Activated T-helper 1 cell treated with anti-CD3 and anti-CD28 coated beads, Interleukin-2, amount 50 U/mL, for 16 hours (primary cell): ENCODE measurements at places on chromosomes 12 and 14.

DNA sequence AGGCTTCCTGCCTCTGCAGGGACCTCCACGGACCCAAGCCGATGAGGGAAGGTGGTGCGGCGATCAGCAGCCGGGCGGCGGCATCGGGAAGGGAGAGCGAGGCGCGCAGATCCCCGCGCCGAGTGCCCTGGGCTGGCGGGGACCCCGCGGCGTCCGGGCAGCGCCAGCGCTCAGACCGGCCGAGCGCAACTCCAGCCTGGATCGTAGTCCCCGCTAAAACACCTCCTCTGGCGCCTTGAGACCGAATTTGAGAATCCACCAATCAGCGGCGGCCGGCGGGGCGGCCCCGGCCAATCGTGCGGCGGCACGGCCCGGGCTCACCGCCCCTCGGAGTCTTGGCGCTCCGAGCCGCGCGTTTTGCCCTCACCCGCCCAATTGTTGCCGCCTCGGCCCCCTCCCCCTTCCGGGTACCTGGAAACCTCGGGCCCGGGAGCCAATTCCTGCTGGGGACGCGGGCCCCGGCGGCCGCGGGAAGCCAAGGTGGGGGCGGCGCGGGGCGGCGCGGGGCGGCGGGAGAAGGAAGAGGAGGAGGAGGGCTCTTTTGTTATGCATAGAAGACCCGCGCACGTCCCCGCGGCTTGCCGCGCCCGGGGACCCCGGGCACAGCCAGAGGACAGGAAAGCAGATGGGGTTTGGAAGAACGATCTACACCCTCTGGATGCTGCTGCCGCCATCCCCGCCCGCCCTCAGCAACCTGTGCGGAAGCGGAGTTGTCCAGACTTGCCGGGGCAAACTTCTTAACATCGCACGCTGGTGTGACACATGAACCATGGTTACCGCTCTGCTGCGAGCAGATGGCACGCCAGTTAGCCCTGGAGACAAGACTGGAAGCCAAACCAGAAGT, at the start of gene E2F7:
Gene E2F7 (minus strand): TSS at position 209 of the 844 bp plus-strand sequence. CDS start 934 bp downstream, outside the sequence.
- DNase-seq = peak; percentile 71

DNA sequence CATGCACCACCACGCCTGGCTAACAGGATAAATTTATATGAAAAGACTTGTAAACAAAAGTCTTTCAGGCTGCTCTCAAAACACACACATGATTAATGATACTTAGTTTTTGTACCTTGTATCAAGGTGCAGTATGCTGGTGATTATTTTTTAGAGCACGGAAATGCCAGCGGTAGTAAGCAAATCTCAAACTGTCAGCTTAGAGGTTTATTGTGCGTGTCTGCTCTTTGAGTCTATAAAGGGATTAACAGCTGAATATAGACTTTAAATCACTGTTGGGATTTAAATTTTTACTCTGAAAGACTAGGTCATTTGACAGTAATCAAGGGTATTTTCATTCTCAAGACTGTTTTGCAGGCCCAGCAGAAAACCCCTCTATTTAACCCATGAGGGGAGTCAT, 50.5 kb downstream of the PLEKHA5 start:
- DNase-seq = no peak

- no peak for DNase-seq
Measured at GRCh38 chr14:90398841-90399540, 2.2 kb downstream of the CALM1 start.

GRCh38 chr12:62762645-62763044, 172.3 kb downstream of the PPM1H start:
- no peak for DNase-seq

DNA sequence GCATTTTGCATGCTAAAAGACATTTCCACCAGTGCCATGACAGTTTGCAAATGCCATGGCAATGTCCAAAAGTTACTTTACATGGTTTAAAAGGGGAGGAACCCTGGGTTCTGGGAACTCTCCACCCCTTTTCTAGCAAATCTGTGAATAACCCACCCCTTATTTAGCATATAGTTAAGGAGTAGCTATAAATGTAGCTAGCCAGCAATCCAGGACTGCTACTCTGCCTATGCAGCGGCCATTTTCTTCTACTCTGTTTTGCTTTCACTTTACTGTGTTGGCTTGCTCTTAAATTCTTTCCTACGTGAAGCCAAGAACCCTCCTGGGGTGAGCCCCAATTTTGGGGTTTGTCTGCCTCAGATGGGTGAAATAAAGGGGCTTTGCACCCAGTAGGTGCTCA, 141.0 kb downstream of the PTPN11 start:
- DNase-seq = no peak

DNA sequence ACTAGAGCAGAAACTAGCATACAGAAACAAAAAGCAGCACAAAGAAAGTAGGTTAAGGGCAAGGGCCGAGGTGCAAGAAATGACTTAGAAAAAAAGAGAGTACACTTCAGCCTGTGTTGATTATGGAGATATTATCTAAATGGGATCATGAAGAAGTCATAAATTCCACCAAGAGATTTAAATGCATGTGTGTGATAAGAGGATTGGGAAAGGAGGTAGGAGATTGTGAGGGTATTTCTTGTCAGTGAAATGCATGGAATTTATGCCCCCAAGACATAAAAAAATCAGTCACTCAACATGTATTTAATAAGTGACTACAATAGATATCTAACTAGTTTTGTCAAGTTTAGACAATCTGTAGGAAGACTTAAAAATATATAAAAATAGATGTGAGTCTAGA, 976.2 kb upstream of the LRFN5 start:
- DNase-seq = no peak

GRCh38 chr12:93922583-93923006, 225.8 kb upstream of the PLXNC1 start:
- DNase-seq = no peak

- no peak for DNase-seq
Measured at GRCh38 chr14:60681271-60681670, 32.0 kb upstream of the SIX1 start.

DNA sequence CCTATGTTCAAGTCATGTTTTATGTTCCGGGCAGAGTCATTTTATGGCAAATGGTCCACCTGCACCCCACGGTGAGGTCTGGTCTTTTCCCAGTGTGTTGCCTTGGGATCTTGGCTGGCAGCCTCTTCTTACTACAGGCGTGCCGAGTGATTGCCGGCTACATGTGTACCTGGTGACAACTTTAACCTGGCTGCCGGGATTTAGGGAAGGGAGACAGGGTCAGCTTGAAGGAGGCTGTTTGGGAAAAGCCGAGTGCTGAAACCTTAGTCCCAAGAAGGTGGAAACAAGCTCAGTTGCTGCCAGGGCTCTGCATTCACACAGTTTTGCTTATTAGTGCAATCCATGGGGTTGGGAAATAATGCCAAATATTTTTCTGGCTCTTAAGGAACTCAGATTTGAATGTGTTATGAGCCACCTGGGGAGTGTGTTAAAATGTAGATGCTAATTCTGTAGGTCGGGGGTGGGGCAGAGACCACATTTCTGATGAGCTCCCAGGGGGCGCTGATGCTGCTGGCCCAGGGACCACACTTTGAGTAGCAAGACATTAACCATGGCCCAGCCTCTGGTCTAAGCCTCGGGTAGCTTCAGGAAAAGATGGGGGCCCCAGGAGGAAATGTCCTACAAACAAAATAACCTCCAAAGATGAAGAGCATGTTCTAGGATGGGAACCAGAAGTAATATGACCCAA, 179.6 kb downstream of the TBX5 start:
- no peak for DNase-seq

DNA sequence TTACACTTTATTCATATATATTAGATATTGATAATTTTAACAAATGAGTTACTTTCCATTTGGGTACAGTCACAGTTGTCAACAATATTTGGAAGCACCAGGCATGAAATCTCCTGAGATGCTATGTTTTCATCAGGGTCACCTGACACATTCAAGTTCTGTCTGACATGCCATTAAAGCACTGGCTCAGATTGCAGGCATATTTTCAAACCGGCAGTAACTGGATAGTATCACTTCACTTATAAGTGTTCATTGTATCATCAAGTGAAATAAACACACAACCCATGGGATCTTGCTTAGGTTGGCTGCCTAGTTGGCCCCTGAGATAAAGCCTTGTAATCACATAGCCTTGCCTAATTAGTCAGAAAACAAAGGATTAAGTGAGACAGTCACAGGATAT, 4.8 kb downstream of the IFNG start:
- DNase-seq = no peak

- DNase-seq = no peak
Measured at GRCh38 chr14:29553427-29553826, 374.2 kb downstream of the PRKD1 start.

DNA sequence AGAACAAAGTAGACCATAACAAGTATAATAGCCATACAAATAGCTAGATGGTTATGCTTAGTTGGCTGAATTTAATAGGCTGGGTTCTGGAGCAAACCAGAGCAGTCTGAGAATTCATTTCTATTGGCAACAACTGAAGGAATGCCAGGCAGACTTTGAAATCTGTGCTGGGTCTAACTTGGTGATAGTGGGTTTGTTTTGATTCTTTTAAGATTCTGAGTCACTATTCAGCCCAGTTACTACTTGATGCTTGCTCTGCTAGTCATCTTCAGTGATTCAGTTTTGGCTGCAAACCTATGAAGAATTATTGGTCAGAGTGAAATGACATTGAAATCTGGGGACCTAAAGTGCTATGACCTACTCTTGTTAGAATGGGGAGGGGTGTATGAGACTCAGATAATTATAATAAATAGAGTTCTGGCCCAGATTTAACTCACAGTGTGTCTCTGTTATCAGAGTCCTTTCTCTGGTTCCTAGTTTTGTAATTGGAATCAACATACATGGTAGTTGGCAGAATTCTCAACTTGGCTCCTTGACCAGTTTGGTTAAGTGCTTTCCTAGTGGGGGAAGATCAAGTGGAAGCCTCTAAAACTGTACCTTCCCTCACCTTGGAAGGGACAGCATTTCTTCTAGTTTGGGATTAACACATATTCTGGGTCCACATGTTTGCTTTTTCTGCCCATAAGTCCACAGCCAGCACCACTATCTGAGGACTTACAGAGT, 43.5 kb downstream of the MNAT1 start:
- DNase-seq = no peak

DNA sequence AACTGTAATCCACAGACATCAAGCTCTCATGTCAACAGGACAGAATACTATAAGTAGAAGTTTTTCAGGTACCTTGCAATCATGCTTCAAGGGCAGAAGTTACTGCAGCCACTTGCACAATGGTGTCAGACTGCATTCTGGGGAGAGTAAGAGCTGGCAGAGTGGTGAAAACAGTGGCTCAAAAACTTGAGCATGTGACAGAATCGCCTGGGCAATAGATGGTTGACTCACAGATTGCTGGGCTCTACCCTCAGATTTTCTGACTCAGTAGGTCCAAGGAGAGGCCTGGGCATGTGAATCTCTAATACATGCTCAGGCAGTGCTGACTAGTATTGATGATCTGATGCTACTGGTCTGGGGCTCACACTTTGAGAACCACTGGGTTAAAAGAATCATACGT, 187.8 kb downstream of the TBX5 start:
- no peak for DNase-seq

- no peak for DNase-seq
Measured at GRCh38 chr14:69852531-69853321, 26.5 kb upstream of the SMOC1 start.

GRCh38 chr12:24848941-24849477, 99.9 kb downstream of the BCAT1 start:
- no peak for DNase-seq

DNA sequence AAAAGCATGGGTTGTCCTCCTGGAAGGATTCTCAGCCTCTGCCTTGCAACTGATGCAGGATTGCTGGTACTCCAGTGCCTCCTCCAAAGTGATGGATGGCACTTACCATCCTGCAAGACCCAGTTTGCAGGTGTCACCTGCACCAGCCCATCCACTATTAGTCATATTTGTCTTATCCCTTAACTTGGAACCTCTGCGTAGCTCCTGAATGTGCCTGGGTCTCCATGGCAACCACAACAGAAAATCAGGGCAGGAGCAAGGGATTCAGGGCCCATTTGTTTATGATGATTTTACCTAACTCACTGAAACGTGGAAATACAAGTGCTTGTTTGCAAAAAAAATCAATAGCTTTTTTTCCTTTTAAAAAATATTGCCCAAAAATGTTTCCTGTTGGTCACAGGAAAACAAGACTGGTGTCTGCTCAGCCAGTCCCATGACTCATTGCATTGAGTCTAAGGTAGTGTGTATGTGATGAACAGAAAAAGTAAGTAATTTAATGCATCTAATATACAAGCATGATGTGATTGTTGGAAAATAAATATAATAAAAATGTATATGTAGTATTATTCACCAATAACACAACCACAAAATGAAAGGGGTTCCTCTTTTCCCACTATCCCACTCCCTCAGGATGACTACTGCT, 1196.3 kb upstream of the TMEM132C start:
- DNase-seq = no peak

DNA sequence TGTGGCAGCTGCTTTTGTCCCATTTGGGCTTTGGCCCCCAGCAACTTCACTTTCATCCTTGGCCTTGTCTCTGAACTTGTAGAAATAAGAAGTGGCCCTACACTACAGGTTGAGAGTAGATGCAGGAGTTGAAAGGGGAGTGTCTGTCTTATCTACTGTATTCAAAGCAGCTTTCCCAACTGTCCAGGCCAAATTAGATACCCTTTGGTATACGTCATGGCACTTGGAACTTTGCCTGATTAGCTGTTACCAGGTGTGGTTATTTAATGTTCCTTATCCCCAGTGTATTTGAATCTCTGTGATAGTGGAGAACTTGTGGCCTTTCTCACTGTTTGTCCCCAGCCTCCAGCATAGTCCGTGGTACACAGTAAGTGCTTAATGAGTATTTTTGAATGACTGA, 33.5 kb downstream of the SUDS3 start:
- DNase-seq = no peak

DNA sequence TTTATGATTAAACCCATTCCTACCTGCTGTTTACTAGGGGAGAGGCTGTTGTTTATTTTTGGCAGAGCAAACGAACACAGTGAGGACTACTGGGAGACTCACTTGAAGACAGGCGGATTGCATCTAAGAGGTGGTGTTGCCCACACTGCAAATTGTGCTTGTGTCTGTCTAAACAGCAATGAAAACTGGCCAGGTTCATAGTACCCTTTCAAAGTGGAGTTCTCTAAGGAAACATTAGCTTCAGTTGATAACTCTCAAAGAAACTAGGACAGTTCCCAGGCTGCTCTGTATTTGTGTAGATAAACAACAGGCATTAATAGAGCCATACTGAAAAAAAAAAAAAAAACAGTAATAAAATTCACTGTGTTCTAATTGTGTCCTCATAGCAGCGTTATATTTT, 466.0 kb upstream of the RGS6 start:
- DNase-seq = no peak

DNA sequence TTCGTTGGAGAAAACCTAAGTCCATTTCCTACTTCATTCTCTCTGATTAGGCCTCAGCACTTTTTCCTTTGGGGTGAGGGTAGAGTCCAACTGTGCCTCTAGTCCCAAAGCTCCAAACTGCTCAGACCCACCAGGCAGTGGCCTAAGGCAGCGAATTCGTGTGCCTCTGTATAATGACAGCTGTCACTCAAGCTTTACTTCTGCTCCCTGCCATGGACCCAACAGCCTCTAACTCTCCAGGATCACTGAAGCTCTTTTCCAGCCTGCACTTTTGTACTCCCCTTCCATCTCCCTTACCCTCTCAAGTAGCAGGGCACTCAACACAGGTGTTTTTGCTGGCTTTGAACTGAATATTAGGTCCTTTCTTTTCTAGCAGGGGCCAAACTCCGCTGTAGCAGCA, 14.8 kb upstream of the OR6S1 start:
- DNase-seq = no peak
